ENCODE measurements at places on chromosomes 12 and 14. TPM values are rescaled to one million over a fixed set of nuclear protein-coding genes. Genes with fewer than 3 reads are reported as not detected.

LMNTD1 gene
- 0.27 TPM for polyA plus RNA-seq

DLGAP5 gene
- polyA plus RNA-seq, result 0.03 TPM

PLEKHH1 gene
- polyA plus RNA-seq, result 19.3 TPM

KRT72 gene
- polyA plus RNA-seq, result not detected

ABCD2 gene
- polyA plus RNA-seq, result 0.40 TPM

SYCP3 gene
- not detected for polyA plus RNA-seq

PAH gene
- polyA plus RNA-seq, result 4.6 TPM

KRT2 gene
- not detected for polyA plus RNA-seq

RHEBL1 gene
- 0.26 TPM for polyA plus RNA-seq

TMPRSS12 gene
- not detected for polyA plus RNA-seq

CALCOCO1 gene
- 128 TPM for polyA plus RNA-seq

CLMN gene
- 2.9 TPM for polyA plus RNA-seq

RASSF9 gene
- 0.57 TPM for polyA plus RNA-seq

ASPG gene
- polyA plus RNA-seq, result 0.07 TPM
